Activated naive CD4-positive, alpha-beta T cell (primary cell): ENCODE measurements at places on chromosomes 12 and 14.

- DNase-seq = no peak
Observed at GRCh38 chr14:104843006-104843405, 22.1 kb upstream of the CEP170B start.

GRCh38 chr12:70379846-70380245, 13.8 kb downstream of the KCNMB4 start:
- no peak for DNase-seq

GRCh38 chr14:80116157-80116556, 95.1 kb downstream of the DIO2 start:
- DNase-seq = no peak

DNA sequence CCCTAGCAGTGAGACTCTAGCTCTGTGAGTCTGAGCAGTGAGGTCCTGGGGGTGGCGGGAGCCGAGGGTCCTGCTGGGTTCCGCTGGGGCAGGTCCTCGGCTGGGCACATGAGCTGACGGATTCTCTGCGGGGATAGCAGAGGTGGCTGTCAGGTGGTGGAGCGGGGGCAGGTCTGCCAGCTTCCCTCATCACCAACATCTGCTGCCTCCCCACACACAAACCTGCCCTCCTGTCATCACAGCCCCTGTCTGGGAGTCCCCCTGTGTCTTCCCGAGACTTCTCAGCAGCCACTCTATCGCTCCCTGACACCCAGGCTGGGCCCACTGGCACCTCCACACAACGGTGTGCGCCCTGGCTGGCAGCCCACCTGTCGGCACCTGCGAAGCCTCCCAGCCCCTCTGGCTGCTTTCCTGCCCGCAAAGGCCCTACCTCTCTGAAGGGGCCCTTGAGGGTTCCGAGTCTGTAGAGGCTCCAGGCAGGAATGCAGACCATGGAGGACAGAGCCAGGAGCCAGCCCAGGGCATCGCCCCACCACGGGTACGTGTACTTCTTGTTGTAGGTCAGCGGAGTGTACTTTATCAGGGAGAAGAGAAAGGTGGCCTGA, 7.1 kb upstream of the SLC6A12 start:
- DNase-seq = no peak

- no peak for DNase-seq
Observed at GRCh38 chr12:50650285-50650684, 113.6 kb upstream of the ATF1 start.

DNA sequence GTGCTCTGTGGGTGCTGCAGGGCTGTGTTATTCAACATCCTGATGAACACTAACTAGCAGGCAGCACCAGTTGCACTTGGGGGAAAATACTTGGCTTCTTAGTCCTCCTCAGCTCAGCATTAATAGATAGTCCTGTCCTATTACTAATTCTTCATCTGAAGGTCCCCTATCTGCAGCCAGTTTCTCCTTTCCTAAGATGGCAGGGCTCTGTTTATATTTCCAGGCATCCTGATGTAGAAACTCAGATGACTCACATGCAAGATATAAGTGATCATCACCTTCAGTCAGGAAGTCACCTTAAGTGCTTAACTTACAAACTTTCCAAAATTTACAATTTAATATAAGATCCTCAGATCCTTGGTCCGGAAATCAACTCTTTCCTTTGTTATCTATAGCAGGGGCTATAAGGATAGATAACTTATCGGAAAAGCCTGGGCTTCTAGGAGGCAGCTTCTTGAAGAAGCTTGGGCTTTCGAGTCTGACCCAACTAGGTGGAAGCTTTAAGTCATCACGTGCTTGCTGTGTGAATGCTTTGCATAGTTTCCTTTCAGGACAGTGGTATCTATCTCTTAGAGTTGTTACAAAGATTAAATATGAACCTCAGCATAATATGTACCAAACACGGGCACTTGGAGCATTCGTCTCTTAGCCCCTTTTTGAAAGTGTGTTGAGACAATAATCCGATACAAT, 181.0 kb upstream of the GRIP1 start:
- no peak for DNase-seq
